ENCODE measurements at places on chromosomes 3 and 15.

GRCh38 chr15:96515371-96515770 lies 184.9 kb downstream of the NR2F2 start:
- H3K4me3 ChIP-seq = no peak overlapping the region
- H3K27me3 ChIP-seq = no peaks in the 10 kb centered on the region
- DNase-seq = no peak
- H3K27ac ChIP-seq = no peak overlapping the region
- H3K4me1 ChIP-seq = no peaks in the 10 kb centered on the region

DNA sequence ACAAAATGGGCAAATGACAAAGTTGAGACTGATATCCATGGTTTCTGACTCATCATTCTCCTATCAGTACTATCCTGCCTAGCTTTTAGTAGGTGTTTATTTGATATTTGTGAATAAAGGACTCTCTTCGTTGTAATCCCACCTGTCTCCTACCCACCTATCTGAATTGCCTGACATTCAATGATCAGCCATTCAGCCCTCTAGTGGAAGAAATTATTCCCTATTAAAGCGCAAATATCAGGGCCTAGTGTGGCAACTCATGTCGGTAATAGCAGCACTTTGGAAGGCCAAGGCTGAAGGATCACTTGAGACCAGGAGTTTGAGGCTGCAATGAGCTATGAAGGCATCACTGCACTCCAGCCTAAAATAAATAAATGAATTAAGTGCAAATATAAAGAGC lies 195.7 kb upstream of the SETMAR start:
- no peaks in the 10 kb centered on the region for H3K36me3 ChIP-seq
- H3K27ac ChIP-seq = no peak overlapping the region
- no peaks in the 10 kb centered on the region for H3K27me3 ChIP-seq
- H3K4me3 ChIP-seq = no peak overlapping the region
- no peaks in the 10 kb centered on the region for H3K4me1 ChIP-seq

GRCh38 chr3:165642761-165643420 lies 194.3 kb downstream of the BCHE start:
- H3K4me1 ChIP-seq = no peaks in the 10 kb centered on the region
- H3K36me3 ChIP-seq = no peaks in the 10 kb centered on the region
- H3K4me3 ChIP-seq = no peak overlapping the region
- H3K27me3 ChIP-seq = no peaks in the 10 kb centered on the region

- no peaks in the 10 kb centered on the region for H3K36me3 ChIP-seq
- H3K4me1 ChIP-seq = peaks cover 4% of the 10 kb centered on the region
- H3K27ac ChIP-seq = no peak overlapping the region
- H3K27me3 ChIP-seq = no peaks in the 10 kb centered on the region
- no peak for DNase-seq
- H3K4me3 ChIP-seq = no peak overlapping the region
Observed at GRCh38 chr3:31815631-31816440, 165.2 kb downstream of the OSBPL10 start.

DNA sequence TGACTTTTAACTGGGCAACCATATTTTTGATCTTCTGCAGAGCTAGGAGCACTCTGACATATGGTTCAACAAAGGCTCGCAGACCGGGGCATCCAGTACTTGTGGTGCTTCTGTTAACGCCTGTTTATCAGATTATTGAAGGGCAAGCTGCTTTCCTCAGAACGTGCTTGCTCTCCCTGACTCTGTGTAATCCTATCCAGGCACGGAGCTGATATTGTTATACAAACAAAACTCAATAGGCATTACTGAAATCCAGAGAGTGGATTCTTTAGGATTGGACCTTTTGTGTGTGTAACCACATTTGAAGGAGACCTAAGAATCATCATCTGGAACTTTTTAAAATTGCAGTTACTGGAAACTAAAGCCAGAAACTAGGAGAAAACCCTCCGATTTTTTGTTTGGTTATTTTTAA lies 246.5 kb downstream of the PTPRG start:
- no peaks in the 10 kb centered on the region for H3K27me3 ChIP-seq
- H3K27ac ChIP-seq = no peak overlapping the region
- H3K4me1 ChIP-seq = peaks cover 49% of the 10 kb centered on the region
- no peaks in the 10 kb centered on the region for H3K36me3 ChIP-seq

DNA sequence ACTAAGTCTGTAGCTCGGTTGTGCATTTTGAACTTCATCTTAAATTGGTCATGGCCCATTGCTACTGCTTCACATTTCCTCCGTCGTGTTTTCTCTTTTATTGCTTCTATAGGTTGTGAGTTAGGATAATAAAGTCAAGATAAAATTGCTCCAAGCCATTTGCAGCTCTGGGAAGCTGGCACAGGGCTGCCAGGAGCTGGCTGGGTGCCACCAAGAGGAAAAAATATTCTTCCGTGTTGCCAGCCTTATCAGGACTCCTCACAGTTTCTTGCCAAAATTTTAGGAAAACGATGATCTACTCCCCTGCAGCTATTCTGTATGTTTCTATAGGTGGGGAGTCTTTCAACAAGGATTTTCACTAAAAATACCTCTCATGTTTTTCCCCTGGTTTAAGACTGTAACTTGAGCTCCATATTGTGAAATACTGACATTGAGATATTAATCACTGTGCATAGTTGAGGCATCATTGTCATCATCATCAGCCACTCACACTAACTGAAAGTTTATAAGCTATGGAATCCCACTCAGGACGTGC lies 55.4 kb upstream of the PIAS1 start:
- H3K36me3 ChIP-seq = no peaks in the 10 kb centered on the region
- DNase-seq = no peak
- no peak overlapping the region for H3K4me3 ChIP-seq
- no peaks in the 10 kb centered on the region for H3K27me3 ChIP-seq
- no peaks in the 10 kb centered on the region for H3K4me1 ChIP-seq
- no peak overlapping the region for H3K27ac ChIP-seq

- H3K4me1 ChIP-seq = no peaks in the 10 kb centered on the region
- H3K4me3 ChIP-seq = no peak overlapping the region
- DNase-seq = no peak
- peaks cover 26% of the 10 kb centered on the region for H3K27me3 ChIP-seq
Observed at GRCh38 chr3:192482809-192483208, 244.5 kb downstream of the FGF12 start.

- no peak for DNase-seq
- H3K27ac ChIP-seq = peak overlapping the region; percentile 78
- peak overlapping the region; percentile 60 for H3K4me3 ChIP-seq
Observed at GRCh38 chr3:52400275-52400793, 44.6 kb downstream of the SEMA3G start.

DNA sequence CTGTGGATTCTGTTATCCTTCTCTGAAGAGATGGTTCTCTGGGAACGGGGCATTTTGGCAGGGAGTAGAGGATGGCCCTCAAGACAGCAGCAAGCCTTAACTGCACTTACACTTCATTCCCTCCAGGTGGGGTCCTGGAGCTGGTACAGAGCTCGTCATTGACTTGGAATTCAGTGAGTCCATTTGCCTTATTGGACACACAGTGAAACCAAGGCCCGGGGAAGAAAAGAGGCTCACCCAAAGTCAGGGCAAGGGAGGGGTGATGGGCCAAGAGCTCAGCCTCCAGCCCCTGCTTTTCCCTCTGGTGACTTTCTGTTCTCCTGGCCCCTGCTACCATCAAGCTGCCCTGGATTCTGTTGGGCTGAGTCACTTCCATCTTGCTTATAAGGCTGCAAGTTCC lies 125.6 kb downstream of the ETFA start:
- peak; percentile 11 for DNase-seq
- no peak overlapping the region for H3K27ac ChIP-seq
- H3K4me3 ChIP-seq = no peak overlapping the region
- H3K36me3 ChIP-seq = no peaks in the 10 kb centered on the region

- peaks cover 35% of the 10 kb centered on the region for H3K27me3 ChIP-seq
- H3K4me1 ChIP-seq = peaks cover 3% of the 10 kb centered on the region
Observed at GRCh38 chr3:139794469-139795265, 116.9 kb upstream of the NMNAT3 start.

DNA sequence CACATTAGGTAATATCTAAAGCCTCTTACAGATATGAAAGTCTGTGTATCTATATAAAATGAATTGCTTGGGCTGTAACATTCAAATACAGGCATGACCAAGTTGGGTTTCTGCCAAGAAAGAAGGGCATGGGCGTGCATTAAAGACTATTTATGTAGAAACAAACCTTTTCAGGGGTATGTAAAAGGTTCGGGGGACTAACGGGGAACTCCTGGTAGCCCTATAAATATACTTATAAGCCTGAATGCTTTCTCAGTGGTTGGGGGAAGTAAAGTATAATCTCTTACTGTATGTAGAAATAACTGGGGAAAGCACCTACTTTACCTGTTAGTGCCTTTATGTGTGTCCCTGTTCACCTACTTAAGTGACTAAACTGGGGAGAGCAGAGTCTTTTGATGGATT lies 154.5 kb upstream of the TBL1XR1 start:
- no peak overlapping the region for H3K4me3 ChIP-seq
- DNase-seq = no peak
- peaks cover 35% of the 10 kb centered on the region for H3K4me1 ChIP-seq
- H3K36me3 ChIP-seq = no peaks in the 10 kb centered on the region
- H3K27ac ChIP-seq = no peak overlapping the region
- no peaks in the 10 kb centered on the region for H3K27me3 ChIP-seq

DNA sequence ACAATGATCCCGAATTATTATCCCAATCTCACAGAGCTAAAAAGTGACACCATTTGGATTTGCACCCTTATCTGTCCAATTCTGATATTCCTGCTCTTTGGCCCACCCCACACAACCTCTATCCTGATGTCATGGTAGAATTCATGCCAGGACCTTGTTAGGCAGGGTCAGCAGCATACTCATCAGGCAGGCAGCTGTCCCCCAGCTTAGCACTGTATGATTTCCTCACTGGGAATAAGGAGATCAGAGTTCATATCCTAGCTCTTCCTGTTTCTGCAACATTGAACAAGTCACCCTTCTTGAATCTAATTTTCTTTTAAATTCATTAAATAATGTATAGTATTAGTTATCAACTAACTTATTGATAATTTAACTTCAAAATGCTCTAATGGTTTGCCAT lies 12.0 kb upstream of the C3orf80 start:
- H3K27me3 ChIP-seq = no peaks in the 10 kb centered on the region
- no peak overlapping the region for H3K4me3 ChIP-seq
- H3K27ac ChIP-seq = no peak overlapping the region
- DNase-seq = no peak
- H3K36me3 ChIP-seq = no peaks in the 10 kb centered on the region

GRCh38 chr15:95267481-95267880 lies 1036.1 kb downstream of the MCTP2 start:
- peaks cover 28% of the 10 kb centered on the region for H3K4me1 ChIP-seq
- no peaks in the 10 kb centered on the region for H3K36me3 ChIP-seq
- H3K4me3 ChIP-seq = no peak overlapping the region
- DNase-seq = no peak
- H3K27ac ChIP-seq = no peak overlapping the region

DNA sequence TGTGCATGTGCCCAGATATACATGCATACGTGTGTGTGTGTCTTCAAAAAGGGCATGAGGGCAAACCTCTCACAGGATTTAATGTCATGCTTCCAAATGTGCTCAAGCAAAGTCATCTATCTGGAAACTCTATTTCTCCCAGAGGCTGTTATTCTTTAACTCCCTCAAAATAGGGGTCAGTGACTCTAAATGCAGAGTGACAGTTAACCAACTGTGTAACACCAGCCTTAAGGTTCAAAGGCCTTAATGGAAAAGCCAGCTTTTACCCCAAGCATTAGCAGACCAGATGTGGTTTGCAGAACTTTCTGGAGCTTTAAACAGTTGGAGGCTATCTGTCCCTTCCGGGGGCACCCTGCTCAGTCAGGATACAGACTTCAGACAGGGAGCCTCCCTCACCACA lies 70.4 kb upstream of the SLC7A14 start:
- DNase-seq = no peak
- H3K27ac ChIP-seq = no peak overlapping the region
- H3K27me3 ChIP-seq = no peaks in the 10 kb centered on the region
- no peaks in the 10 kb centered on the region for H3K36me3 ChIP-seq
- no peaks in the 10 kb centered on the region for H3K4me1 ChIP-seq

- H3K36me3 ChIP-seq = no peaks in the 10 kb centered on the region
- no peaks in the 10 kb centered on the region for H3K4me1 ChIP-seq
- H3K27ac ChIP-seq = no peak overlapping the region
- no peak overlapping the region for H3K4me3 ChIP-seq
Observed at GRCh38 chr3:55443346-55443745, 43.8 kb downstream of the WNT5A start.

DNA sequence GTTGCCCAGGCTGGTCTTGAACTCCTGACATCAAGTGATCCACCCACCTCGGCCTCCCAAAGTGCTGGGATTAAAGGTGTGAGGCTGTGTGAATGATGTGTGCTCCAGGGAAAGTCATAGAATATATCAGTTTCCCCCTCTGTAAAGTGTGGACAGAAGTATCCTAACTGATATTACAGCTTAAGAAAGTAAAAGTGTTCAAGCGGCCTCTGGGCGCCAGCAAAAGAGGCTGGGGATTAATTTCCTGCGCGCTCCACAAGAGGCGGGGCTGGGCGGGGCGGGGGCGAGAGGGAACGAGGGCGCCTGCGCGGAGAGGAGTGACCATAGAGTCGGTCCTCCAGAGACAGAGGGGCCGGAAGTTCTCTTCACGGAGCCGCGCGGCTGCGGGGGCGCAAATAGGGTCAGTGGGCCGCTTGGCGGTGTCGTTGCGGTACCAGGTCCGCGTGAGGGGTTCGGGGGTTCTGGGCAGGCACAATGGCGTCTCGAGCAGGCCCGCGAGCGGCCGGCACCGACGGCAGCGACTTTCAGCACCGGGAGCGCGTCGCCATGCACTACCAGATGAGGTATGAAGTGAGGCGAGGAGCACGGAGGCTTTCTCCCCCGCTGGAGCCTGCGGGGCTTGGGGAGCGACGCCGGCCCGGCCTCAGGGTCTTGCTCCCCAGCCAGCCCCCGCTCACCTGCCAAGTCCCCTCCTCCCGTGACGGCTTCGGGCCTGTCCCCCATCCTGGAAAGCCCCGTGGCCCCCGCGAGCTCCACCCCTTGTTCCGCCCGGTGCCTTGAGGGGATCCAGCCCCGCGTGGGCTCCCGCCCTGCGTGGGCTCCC lies at the start of gene JAGN1:
Gene JAGN1 (plus strand): TSS at position 362 of the 823 bp plus-strand sequence. CDS start 113 bp downstream, at position 475.
- H3K36me3 ChIP-seq = peaks cover 13% of the 10 kb centered on the region
- no peaks in the 10 kb centered on the region for H3K27me3 ChIP-seq
- H3K4me3 ChIP-seq = peak within 1 kb of the TSS; percentile 99
- H3K27ac ChIP-seq = peak within 1 kb of the TSS; percentile 99
- DNase-seq = peak; percentile 88

Measured in neural crest cell (in vitro differentiated cells).